ENCODE measurements at places on chromosomes 13 and 19.
A peak's percentile ranks its signal among the peaks of the same experiment; 100 is the strongest.

GRCh38 chr19:17205237-17206140 is 9.7 kb upstream of the USE1 start:
- DNase-seq = peak; percentile 43

DNA sequence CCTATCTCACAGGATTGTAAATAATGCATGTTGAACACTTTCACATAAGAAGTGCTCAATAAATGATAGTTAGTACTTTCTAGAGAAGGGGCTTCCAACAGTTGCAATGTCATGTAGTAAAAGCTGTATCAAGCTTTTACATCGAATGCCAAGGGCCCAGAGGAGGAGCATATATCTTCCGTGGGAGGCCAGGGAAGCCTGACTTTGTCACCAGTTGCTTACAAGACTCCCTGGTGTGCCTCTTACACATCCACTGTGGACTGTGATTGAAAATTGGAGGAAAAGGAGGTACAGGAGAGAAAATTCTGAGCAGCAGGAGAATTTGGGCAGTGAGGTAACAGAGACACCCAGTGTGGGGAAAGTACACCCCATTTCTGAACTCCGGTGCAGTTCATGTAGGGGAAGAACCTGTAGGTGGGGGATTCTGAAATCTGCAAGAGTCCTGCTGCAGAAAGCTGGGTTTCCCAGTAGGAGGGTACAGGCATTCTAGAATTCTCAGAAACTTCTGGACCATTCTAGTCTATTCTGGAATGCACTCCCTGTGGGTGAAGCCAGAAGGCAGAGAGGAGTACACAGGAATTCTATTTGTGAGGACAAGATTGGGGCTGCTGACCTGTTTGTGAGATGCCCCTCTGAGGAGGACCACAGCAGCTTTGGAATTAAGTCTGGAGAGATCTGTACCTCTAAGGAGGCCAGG is 54.0 kb downstream of the ALOX5AP start:
- no peak for DNase-seq

DNA sequence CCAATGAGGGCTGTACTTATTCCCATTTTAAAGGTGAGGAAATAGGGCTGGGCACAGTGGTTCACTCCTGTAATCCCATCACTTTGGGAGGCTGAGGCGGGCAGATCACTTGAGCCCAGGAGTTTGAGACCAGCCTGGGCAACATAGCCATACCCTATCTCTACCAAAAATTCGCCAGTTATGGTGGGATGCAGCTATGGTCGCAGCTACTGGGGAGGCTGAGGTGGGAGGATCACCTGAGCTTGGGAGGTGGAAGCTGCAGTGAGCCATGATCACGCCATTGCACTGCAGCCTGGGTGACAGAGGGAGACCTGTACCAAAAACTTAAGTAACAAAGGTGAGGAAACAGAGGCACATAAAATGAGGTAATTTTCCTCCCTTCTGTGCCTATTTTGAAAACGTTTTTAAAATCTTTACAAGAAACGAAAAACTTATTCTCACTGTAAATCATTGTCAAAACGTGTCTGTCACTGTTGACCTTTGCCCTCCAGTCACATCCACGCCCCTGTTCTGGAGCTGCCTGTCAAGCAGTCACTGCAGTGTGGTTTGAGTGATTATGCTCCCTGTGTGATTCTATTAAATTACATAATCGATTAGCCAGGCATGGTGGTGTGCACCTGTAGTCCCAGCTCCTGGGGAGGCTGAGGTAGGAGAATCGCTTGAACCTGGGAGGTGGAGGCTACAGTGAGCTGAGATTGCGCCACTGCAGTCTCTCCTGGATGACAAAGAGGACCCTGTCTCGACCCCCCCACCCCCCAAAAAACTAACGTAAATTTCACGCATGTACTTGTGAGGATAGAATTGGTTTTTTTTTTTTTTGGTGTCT is 12.5 kb downstream of the NOP53 start:
- DNase-seq = no peak

GRCh38 chr13:31476266-31476665 is 263.1 kb upstream of the RXFP2 start:
- DNase-seq = no peak

GRCh38 chr13:72122661-72123255 is 255.8 kb upstream of the DACH1 start:
- DNase-seq = no peak

DNA sequence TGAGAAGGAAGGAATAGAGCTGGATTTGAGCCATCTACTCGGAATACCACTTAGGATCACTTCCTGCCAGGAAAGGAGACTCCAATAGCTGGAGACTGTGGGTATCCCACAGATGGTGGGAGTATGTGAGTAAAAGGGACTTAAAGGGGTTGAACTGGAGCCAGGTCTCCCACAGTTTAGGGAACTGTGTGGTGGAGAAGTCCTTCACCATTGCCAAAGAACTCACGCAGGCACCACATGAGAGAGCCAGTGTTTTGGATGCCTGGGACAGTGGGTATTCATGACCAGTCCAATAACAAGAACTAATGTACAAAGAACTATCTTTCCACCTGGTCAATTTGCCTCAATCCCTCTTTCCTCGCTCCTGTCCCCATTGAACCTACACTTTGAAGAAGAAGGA is 24.4 kb upstream of the MYCBP2 start:
- no peak for DNase-seq

DNA sequence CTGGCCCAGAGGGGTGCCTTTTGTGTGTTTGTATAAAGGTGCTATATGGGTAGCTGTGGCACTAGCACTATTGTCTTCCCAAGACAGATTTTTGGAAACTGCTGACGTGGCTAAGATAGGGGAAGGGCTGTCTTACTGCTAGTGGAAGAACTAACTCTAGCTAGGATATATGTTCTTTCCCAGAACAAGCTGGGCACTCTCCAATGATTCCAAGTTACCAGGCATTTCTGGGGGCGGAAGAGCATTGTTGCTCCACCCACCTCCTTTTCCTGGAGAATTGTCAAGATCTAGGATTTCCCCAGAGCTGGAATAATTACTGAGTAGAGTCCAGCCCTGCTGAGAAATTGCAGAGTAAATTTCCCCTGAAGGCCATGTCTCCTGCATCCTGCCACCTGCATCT is 408.3 kb downstream of the KLF5 start:
- no peak for DNase-seq

- no peak for DNase-seq
Observed at GRCh38 chr13:33994826-33995502, 177.0 kb downstream of the RFC3 start.

DNA sequence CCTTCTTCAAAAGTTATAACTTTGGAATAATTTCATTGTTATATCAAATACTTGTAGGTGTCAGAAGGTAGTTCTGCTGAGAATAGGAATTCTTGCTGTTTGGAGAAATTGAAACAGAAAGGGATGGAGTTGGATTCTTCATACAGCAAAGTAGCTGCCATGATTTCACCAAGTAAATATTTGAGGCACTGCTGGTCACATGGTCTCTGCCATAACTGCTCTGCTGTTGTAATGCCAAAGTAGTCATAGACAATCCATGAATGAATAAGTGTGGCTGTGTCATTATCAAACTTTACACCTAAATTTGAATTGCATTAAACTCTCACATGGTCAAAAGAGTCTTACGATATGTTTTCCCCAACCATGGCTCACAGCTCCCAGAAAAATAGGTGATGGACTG is 308.6 kb downstream of the GPC6 start:
- DNase-seq = no peak

DNA sequence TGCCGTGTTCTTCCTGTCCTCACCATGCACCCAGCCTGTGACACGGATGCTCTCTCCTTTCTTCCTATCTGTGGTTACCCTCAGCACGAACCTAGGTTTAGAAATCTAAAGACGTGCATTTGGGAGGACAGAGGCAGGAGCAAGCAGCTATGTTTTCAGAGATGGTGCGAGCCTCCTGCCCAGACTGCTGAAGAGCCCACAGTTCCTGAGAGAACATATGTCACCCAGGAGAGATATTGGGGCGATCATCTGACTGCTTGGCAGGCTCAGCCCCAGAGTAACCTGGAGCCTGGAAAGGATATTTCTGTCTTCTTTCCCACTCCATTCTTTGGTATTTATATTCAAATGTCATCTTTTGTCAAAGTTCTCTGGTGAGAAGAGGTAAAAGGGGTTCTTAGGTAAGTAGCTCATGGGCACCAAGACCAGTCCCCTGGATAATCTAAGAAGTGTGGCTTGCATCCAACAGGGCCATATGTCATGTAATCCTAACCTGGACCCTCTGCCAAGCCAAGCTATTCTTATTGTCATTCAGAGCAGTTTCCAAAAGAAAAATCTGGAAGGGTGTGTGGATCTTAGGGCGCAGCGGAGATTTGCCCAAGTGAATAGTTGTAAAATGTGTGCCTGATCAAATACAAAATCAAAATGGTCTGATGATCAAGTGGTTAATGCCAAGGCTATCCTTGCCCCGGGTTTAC is 59.5 kb downstream of the FGF9 start:
- DNase-seq = no peak

DNA sequence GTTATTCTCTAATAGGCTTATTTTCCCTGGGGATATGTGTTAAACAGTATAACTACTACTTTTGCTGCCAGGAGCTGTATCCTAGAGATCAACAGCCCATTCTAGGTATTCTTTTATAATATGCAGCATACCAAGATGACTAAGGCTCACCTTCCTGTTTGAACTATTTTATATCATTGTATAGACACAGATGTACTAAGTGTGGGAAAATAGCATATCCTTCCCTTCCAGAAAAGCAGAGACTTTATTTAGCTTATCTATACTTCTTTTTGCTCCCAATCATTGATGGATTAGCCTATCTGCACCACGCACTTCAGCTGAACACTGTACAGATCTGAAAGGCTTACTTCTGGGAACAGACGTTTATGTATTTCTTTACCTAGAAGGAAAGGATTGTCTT is 82.6 kb downstream of the MAB21L1 start:
- no peak for DNase-seq

DNA sequence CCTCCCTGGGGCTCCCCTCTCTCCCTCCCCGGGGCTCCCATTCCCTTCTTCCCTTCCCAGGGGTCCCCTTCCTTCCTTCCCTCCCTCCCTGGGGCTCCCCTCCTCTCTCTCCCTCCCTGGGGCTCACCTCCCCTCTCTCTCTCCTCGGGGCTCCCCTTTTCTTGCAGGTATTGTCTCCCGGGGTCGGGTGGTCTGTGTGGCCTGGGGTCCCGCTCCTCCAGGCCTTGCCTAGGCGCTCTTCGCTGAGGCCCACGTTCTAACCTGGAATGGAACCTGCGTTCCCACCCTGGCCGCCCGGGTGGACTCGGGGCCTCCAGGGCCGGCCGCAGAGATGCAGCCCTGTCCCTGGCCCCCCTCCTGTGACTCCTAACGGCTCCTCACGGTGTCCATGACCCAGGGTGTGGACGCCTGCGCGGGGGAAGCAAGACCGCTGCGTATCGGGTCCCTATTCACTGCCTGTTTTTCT is 940 bp upstream of the DCUN1D2 start:
- DNase-seq = no peak

- DNase-seq = no peak
Observed at GRCh38 chr19:13149628-13150186, 468 bp downstream of the STX10 start.

DNA sequence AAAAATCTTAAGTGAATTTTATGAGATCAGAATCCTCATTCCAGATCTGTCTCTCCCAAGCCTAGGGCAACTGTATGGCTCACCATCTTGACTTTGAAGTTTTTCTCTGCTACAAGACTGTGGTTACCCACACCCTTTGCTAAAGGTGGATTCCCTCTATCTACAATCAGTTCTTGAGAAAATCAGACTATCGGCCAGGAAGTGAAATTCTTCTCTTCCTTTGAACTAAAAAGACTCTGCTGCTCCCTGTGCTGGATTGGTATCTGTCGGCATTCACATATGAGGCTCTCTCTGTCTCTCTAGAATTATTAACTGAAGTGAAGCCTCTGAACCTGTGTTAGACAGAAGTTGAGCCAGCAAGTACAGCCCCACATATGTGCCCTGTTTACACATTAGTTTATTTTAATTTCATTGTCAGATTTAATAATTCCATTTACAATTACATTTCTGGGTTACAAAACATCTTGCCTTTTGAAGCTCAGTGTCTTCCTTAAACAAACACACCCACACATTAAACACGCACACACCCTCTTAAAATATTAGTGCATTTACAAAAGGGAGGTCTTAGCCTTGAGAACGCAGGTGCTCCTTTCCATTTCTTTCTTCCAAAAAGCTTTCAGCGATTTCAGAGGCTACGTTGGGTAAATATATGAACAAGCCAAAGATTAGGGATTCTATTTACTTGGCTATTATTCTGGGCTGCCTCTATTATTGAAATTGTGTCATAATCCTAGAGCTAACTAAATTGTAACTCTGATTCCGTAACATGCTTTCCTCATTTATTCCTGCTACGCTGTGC is 145.7 kb downstream of the MIPEP start:
- no peak for DNase-seq

GRCh38 chr13:111259058-111259457 is 61.4 kb upstream of the TEX29 start:
- no peak for DNase-seq

DNA sequence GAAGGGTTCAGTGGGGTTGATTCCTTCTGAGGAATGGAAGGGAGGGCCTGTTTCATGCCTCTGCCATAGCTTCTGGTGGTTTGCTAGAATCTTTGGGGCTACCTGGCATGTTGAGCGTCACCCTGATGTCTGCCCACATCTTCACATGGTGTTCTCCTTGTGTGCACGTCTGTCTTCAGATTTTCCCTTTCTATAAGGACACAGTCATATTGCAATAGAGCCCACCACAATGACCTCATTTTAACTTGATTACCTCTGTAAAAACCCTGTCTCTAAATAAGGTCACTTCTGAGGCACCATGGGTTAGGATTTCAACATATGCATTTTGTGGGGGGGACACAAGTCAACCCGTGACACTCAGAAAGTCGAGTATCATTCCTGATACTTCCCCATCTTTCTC is 257.9 kb downstream of the COG6 start:
- no peak for DNase-seq

GRCh38 chr19:31013384-31014020 is 335.7 kb downstream of the TSHZ3 start:
- DNase-seq = no peak

DNA sequence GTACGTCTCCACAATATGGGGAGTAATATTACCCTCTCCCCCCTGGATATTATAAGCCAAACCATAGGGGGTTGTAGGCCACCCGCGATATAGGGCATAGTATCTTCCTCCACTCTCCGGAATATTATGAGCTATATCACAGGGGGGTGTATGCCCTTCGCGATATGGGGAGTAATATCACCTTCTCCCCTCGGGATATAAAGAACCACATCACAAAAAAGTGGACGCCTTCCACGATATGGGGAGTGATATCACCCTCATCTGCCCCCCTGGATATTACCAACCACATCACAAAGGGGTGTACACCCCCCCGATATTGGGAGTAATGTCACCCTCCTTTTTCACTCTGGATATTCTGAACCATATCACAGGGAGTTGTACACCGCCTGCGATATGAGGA is 65.5 kb upstream of the CEACAM21 start:
- DNase-seq = no peak

GRCh38 chr13:50378509-50379044 is 363.3 kb downstream of the KCNRG start:
- DNase-seq = no peak

- DNase-seq = no peak
Observed at GRCh38 chr19:2582984-2583956, 107.3 kb downstream of the GADD45B start.

DNA sequence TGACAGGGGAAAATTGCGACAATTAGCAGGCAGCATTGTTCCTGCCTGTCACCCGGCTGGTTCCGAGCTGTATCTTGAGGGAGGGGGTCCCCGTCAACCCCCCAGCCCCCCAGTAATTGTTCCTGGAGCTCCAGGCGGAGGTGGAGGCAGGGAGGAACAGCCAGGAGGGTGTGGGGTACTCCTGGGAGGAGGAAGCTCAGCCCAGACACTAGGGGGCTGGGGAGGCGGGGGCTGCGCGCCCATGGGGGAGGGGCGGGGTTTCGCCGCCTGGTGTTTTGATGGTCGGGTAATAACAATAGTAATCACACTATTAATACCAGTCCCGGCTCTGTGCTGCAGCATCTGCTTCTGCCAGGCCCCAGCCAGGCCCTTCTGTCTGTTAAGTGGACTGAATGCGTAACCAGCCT is 8.6 kb downstream of the NPAS1 start:
- no peak for DNase-seq
